ENCODE measurements at places on chromosomes 13 and 19.

DNA sequence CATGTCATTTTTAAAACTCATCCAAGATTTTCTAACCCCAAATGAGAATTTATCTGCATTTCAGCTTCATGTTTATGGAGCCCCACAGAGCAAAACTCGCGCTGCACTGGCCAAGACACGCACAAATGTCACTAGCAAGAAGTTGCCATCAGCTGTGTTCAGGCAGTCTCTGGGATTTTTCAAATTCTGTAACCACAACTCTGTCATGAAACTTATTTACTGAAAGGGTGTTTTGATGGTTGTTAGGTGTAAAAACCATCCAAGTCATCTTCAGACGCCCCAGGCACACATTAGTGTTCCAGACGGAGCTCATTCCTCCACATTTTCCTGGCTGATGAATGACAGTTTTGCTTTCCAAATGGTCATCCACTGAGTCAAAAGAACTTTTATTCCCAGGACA, 63.4 kb downstream of the SLC7A1 start:
- no peak for DNase-seq

GRCh38 chr13:36059321-36059720, 71.9 kb downstream of the DCLK1 start:
- no peak for DNase-seq

GRCh38 chr19:39497996-39498797, 550 bp upstream of the DLL3 start:
- no peak for DNase-seq

GRCh38 chr13:44967704-44968433, 21.4 kb downstream of the NUFIP1 start:
- DNase-seq = no peak

GRCh38 chr19:48405850-48406249, 12.4 kb downstream of the GRIN2D start:
- no peak for DNase-seq

DNA sequence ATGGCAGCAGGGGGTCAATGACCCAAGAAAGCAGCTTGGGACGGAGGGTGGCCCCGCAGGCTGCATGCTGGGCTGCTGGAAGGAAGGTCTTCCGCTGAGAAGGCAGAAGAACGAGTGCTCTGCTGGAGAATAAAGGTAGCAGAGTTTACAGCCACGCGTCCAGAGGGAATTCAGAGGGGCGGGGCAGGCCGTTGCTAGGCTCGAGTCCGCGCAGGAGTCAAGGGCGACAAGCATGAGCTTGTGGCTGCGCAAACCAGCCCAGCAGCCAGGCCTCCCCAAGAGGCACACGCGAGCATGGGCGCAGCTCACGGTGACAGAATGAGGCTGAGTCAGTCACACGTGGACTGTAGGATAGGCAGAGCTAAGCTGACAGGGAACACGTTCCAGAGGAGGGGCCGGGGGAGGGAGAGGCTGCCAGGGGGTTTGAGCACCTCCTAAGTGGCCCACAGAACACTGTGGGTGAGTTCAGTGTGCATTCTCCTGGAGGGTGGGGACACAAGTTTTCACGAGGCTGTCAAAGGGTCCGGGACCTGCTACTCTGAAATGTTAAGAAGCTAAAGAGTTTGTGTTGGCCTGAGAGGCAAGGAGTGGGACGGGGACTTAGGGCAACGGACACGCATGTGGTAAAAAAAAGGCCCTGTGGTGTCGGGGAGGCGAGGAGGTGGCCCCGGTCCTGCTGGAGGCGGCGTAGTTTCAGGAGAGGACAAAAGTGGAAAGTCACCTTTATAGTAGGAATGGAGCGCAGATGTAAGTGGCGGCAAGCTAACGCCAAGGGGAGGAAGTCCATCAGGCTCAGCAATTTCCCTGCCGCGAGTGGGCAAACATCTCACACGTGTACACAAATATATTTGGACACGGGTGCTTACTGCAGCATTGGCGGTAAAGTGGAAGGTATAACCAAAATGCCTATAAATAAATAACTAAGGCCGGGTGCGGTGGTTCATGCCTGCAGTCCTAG, 17.7 kb downstream of the RFX2 start:
- no peak for DNase-seq

- DNase-seq = no peak
These were observed 223.9 kb upstream of the TRPC4 start for GRCh38 chr13:38093425-38093824.

DNA sequence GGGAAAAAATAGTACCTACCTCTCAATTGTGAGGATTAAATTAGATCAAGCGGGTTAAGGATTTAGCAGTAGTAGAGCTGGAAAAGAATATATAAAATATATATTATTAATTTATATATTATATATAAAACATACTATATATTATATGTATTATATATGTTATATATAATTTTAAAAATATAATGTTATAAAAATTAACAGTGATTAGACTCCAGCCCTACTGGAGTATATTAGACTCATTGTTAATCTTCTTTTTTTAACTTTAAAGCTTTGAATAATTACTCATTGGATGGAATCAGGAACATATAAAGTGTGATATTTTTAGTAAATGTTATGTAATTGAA, 380 bp upstream of the MRPL54 start:
- DNase-seq = no peak

- DNase-seq = no peak
These were observed 149.6 kb downstream of the UGGT2 start for GRCh38 chr13:95903569-95903968.

DNA sequence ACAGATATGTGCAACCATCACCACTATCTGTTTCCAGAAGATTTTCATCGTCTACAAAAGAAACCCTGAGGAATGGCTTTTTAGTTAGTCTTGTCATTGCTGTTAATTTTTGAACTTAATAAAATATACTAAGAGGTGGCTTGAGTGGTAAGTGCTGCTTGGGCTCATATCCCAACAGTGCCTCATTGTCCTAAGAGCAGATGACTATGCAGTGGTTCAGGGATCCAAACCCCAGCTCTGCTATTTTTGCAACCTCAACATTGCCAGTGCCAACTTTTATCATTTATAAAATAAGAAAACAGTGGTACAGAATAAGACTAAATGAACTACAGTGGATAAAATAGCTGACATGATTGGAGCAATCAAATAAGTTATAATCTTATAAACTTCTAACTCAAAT, 123.2 kb upstream of the SLC7A1 start:
- no peak for DNase-seq

GRCh38 chr13:114077933-114078325, 54.5 kb downstream of the RASA3 start:
- no peak for DNase-seq

DNA sequence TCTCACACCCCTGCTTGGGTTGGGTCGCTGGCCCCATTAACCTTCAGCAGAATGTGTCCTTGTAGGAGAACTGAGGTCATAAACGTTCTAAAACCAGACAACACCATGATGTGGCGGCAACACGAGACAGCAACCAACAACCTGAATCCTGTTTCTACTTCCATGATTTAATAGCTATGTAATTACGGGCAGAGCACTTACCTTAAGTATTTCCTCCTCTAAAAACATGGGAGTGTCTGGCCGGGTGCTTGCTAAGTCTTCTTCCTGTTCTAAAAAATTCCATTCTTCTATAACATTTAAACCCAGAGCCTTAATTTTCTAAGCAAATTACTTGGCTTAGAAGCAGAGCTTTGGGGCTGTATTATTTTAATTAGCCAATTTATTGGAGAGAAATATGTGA, 33.5 kb upstream of the IRS2 start:
- DNase-seq = no peak

DNA sequence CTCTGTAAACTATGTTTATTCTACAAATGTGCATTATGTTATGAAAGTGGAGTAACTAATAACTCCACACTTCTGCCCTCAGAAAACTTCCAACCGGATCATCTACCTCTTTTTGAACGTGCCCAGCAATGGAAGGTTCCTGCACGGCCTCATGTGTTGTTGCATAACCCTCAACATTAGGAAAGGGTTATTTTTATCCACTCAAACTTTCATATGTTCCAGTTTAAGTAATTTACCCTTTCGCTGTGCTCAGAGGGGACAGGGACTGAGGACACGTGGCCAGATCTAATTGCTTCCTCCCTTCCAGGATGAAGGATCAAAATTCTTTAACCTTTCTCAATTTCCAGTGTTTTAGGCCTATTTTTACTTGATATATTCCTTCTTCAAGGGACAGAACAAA, 29.6 kb downstream of the IRS2 start:
- no peak for DNase-seq

- no peak for DNase-seq
These were observed 53.6 kb upstream of the FARP1 start for GRCh38 chr13:98089246-98089645.

DNA sequence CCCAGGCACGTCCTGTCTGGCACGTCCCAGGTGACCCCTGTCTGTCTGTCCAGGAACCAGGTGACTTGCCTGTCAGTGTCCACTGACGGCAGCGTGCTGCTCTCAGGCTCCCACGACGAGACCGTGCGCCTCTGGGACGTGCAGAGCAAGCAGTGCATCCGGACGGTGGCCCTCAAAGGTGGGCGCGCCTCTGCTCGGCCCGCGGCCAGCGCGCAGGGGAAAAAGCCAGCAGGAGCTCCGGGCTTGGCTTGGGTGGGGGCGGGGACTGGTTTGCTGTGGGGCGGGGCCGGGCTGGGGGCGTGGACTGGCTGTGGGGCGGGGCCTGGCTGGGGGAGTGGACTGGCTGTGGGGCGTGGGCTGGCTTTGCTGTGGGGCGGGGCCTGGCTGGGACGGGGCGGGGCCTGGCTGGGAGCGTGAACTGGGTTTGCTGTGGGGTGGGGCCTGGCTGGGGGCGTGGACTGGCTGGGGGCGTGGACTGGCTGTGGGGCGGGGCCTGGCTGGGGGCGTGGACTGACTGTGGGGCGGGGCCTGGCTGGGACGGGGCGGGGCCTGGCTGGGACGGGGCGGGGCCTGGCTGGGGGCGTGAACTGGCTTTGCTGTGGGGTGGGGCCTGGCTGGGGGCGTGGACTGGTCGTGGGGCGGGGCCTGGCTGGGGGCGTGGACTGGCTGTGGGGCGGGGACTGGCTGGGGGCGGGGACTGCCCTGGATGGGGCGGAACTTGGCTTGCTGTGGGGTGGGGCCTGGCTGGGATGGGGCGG, 7.2 kb downstream of the WDR18 start:
- DNase-seq = no peak

GRCh38 chr19:23783636-23784035, 24.9 kb upstream of the ZNF681 start:
- DNase-seq = no peak

DNA sequence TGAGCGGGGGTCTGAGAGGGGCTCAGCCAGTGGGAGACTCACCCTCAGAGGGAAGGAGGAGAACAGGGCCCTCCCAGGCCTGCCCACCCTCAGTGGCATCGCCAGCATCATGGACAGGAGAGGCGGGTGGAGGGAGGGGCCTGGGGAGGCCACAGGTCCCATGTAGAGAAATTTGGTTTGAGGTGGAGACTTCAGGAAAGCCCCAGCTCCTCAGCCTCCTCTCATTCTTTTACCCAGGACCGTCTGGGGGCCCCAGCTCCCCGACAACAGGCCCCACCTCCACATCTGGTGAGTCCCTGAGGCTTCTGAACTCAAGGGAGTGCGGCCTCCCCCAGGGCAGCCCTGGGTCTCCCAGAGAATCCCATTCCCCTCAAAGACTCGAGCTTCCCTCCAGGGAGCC, 3.1 kb downstream of the LILRB1 start:
- DNase-seq = no peak

GRCh38 chr19:35011737-35012682, 11.9 kb downstream of the GRAMD1A start:
- DNase-seq = no peak

DNA sequence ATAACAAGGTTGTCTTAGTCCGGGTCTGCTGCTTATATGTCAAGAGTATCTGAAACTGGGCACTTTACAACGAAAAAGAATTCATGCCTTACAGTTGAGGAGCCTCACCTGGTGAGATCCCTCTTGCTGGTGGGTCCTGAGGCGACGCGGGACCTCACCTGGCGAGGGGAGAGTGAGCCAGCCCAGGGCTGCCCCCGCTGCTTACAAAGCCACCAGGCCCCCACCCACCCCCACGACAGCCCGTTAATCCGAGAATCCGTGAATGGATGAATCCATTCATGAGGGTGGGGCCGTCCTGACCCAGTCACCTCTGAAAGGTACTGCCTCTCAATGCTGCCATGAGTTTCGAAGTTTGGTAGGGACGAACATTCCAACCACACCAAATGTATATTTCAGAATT, 54.0 kb upstream of the F7 start:
- no peak for DNase-seq

GRCh38 chr13:28137596-28137995, 749 bp upstream of the PAN3 start:
- DNase-seq = no peak

DNA sequence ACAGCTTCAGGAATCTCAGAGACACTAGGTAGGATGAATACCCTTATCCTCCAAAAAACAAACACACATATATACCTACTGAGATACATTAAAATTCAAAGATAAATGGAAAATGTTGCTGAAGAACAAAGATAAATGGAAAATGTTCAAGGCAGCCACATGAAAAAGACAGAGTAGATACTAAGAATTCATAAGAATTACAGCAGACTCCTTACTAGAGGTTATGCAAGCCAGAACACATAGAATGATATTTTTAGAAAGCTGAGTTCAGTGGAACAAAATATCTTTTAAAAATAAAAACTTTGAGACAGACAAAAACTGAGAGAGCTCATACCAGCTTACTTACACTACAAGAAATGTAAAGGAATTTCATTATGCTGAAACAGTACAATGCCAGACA, 35.6 kb downstream of the UCHL3 start:
- DNase-seq = no peak

- DNase-seq = no peak
These were observed 35.0 kb upstream of the PNMA8B start for GRCh38 chr19:46530636-46531035.

- DNase-seq = no peak
These were observed 5.8 kb upstream of the ONECUT3 start for GRCh38 chr19:1747285-1748114.

DNA sequence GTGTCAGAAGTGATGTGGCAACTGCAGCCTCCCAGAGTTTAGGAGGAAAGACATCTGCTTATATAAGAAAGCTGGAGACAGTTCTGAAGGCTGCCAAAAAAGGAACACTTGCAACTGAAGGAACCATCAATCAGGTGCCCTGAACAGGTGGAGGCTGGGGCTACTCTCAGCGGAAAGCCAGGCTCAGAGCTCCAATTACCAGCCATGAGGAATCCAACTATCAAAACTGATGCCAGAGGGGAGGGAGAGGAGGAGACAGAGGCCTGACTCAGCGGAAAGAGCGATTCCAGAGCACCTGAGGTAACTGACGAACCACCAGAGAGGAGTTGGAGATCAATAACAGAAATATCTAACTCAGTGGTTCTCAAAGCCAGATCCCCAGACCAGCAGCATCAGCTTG, 24.3 kb downstream of the LEUTX start:
- DNase-seq = no peak
